ENCODE measurements at places on chromosomes 3 and 15.

DNA sequence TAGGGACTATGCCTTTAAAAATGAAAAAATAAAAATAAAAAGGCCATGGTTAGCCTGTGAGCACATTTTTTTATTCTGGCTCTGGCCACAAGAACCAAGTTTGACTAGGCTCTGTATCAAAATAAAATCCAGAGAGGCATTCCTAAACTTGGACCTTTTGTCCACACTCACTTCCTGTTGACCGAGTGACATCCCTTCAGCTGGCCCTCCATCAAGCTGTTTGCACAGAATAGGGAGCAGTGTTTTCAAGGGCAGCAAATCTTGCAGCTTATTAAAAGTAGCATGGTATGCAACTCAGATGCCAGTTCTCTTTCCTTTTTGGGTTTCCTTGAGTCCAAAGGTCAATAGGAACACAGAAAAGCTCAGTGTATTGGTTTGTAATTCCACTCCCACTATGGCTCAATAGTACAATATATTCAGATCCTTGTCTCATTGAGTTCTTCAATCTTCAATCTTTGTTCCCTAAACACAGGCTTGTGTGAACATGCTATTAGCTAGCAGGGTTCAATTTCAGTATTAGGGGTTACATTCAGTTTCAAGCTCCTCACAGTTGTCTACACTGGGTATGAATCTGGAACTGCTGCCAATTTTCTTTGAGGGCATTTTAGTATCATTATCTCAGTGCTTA is 244.5 kb downstream of the RBMS3 start:
- no peak for DNase-seq

DNA sequence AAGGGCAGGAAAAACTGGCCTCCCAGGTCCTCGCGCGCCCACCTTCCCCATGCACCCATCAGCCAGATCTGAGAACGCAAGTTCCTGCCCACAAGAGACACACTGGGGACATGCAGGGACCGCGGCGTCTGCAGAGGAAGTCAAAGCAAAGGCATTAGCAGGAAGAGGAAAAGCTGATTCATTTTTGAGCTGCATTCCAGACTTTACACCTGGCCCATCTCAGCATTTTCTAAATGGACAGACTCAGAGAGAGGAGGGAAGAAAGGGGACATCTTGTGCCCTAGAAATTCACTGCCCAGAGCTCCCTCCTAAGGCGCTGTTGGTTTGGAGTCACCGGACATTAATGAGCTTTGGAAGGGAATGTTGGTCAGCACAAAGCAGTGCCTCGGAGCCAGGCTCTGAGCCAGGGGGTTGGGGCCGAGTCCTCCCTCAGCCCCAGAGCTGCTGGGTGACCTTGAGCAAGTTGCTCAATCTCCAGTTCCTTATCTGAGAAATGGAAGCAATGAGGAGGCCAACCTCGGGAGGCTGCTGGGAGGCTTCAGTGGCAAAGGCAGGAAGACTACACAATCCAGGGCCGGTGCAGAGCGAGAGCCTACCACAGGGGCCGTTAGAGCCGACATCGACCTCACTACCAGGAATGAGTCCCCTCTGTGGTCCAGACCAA is 150.5 kb upstream of the IQSEC1 start:
- DNase-seq, result no peak

- DNase-seq, result peak; percentile 44
Measured at GRCh38 chr3:111541911-111542483, at the start of gene CD96. TSS of gene CD96 (plus strand) at chr3:111542197. CDS start at chr3:111542249, 52 bp downstream.

GRCh38 chr3:178392511-178392926 is 143.7 kb upstream of the KCNMB2 start:
- no peak for DNase-seq

DNA sequence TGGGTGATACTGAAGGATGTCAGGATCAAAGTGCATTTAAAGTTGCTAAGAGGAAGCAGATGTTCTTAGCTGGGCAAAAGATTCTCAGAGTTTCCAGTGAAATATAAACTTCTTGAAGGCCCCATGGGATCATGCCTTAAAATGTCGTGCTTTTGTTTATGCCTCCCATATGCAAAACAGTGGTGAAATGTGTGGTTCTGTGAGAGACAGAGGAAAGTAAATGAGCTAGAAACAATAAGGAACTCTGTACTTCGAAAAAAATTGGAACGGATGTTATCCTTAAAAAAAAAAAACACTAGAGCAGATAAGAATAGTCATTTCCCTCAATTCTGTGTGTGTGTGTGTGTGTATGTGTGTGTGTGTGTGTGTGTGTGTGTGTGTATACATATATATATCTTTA is 497.0 kb upstream of the TBL1XR1 start:
- DNase-seq, result no peak

DNA sequence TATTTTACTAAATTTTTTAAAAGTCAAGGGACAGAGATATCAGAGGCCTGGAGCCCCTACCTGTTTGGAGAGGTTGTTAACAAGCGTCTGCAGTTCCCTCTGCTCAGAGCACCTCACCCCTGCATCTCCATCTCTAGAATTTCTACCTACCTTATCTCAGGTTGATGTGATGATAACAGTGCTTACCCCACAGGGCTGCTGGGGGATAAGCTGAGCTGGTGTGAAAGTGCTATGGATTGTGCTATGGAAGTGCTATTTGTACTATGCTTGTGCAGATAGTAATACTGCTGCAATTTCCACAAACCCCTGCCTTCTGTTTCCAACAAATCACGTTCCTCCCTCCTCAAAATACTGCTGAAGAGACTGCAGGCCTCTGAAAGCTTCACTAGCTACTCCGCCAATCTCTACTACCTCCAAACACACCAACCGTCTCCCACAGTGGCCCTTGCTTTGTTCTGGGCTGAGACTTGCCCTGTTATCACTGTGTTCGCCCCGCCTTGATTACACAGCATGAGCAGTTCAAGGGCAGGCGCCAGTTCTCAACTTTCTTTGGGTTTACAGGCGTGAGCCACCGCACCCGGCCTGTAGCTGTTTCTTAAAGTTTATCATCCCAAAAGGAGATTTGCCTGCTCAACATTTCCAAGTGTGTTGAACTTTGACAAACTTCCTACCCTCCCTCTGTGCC is 28.4 kb upstream of the PARL start:
- no peak for DNase-seq

- DNase-seq, result peak; percentile 9
Measured at GRCh38 chr3:150414258-150414657, 6.2 kb downstream of the TSC22D2 start.

GRCh38 chr3:165390166-165390565 is 194.0 kb upstream of the SLITRK3 start:
- DNase-seq, result no peak

DNA sequence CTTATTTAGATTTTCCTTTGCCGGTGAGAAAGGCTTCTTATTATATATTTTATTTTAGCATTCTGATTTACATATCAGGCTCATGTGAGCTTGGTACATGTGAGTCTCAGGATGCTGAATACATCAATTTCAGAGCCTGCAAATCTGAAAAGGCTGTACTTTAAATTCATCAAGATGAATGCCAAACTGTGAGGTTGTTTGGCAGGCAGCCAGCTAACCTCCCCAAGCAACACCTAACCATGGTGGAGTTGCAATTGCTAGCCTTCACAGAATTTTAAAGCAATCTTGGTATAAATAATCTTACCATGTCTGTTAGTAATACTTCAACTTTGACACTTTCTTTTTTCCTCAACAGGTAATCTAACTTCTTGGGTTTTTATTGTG is 252.5 kb downstream of the CDIN1 start:
- DNase-seq, result no peak

- peak; percentile 48 for DNase-seq
Measured at GRCh38 chr3:85576091-85576690, 617.4 kb downstream of the CADM2 start.

DNA sequence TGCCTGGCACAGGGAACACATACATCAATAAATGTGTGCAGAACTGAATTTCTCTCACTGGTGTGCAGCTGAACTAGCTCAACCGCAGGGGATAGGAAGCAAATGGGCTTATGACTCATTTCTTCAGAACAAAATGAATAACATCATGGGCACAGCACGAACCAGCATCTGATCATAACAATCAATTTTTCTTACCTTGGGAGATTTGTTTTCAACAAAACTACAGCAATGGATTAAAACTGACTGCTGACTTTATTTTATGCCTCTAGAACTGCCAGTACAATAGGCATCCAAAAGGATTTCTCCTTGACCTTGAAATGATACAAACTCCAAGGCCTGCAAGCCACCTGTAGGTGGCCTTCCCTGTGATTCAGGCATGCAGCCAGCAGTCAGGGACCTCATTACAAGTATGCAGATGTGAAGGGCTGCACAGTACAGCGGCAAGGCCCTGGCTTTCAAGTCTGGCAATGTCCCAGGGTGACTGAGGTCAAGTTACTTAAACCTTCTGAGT is 26.1 kb downstream of the TAMM41 start:
- DNase-seq, result no peak

DNA sequence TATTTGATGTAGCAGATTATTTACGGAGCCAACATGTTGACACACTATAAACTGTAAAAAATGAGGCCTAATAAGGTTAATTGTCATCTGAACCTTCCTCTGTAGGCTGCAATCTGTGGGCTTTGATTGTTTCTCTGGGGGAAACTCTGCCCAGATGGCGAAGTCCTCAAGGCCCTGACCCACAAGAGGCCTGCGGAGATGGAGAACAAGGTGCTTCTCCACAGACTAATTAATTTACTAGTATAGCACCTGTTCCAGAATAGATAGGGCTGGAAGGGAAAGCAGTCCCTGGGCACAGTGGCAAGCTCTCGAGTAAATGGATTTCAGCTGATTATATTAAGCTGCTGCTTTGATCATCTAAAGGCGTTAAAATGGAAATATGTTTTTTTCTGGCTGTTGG is 338.8 kb upstream of the DNAJC19 start:
- no peak for DNase-seq

DNA sequence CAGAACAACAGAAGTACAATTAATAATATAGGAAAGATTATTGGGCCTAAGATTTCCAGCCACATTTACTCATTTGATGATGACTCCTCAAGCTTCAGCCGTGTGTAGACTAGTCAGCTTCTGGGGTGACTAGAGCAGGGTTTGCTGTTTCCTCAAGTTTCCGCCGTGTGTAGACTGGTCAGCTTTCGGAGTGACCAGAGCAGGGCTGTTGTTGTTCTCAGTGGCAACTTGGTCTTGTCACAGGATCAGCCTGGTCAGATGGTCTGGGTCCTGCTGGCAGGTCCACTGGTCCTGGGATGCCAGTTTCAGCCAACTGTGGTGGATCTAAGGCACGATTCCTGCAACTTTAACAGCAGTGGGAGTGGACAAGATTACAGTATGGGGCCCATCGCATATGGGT is 21.8 kb upstream of the NOX5 start:
- no peak for DNase-seq

Measured in urothelium cell line (cell line).